ENCODE measurements at places on chromosomes 12 and 14. TPM values are rescaled to one million over a fixed set of nuclear protein-coding genes. Genes with fewer than 3 reads are reported as not detected.

The TMTC2 gene
- 20.6 TPM for total RNA-seq

The IL22 gene
- not detected for total RNA-seq

The PZP gene
- total RNA-seq = 0.05 TPM

The CLEC4C gene
- not detected for total RNA-seq

The SLC38A1 gene
- 117 TPM for total RNA-seq

The ADAMTS20 gene
- total RNA-seq = not detected

The KERA gene
- total RNA-seq = not detected

The KLHDC1 gene
- total RNA-seq = 0.94 TPM

The C1QL4 gene
- not detected for total RNA-seq

The BHLHE41 gene
- total RNA-seq = 13.3 TPM

The CAND1 gene
- total RNA-seq = 155 TPM

The BCAT1 gene
- 7.4 TPM for total RNA-seq

The NGB gene
- 1.5 TPM for total RNA-seq

The MYH6 gene
- not detected for total RNA-seq

The PLCZ1 gene
- total RNA-seq = not detected
